ENCODE measurements at places on chromosomes 16 and 17. TPM values are rescaled to one million over a fixed set of nuclear protein-coding genes. Genes with fewer than 3 reads are reported as not detected.
A peak's percentile ranks its signal among the peaks of the same experiment; 100 is the strongest.

DNA sequence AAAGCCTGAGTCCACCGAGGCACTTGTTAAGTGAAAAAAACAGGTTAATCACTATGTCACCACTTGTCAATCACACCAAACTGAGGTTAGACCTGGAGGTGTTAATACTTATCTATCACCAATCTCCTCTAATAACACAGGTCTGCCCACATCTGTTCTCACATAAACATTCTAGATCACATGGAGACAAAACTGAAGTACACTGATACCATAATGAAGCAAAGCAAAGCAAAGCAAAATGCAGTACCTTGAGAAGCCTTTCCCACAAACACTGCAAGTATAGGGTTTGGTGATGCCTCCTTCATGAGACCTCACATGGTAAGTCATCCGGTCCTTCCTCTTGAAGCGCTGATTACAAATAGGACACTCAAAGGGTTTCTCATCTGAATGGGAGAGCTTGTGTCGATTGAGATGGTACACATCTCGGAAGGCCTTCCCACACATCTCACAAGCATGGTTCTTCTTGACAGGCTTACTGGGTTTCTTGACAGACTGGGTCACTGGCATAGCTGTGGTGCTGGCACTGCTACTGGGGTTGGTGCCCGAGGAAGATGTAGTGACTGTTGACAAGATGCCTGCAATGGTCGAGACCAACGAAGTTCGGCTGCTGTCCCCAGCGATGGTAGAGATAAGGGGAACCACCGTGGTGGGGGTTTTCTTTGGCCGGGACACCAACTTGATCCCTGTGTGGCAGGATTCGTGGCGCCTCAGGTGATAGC lies 5.4 kb downstream of the VEZF1 start:
- no peak overlapping the region for H3K4me3 ChIP-seq
- no peak for DNase-seq
- peaks cover 61% of the 10 kb centered on the region for H3K4me1 ChIP-seq
- H3K27me3 ChIP-seq: no peaks in the 10 kb centered on the region

DNA sequence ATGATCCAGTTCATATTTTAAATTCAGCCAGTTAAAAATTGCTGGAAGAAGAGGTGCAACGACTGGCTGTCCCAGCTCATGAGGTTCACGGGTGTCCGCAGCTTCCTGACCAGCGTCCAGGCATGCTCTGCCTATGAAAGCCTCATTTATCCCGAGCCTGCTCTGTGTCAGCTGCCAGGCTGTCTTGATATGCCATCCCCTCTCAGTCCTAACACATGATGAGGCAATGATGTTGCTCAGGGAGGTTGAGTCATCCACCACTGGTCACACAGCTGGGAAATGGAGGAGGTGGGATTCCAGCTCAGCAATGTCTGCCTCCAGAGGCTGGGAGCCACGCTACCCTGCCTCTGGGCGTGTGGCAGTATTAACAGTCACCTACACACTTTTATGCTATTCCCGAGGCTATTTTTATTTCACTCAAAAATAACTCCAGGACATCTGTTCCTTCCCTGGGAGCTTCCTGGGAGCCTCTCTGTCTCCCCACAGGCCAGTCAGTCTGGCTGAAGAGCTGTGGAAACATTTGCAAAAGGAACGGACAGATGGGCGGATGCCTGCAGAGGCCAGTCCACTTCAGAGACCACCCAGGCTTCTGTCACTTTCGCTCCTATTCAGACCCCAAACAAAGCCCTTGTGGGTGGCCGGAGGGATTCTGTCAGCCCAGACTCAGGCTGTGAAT lies 22.5 kb downstream of the RAB11FIP4 start:
- DNase-seq: no peak
- H3K4me3 ChIP-seq: no peak overlapping the region
- no peaks in the 10 kb centered on the region for H3K27me3 ChIP-seq
- no peak overlapping the region for H3K27ac ChIP-seq
- H3K4me1 ChIP-seq: no peaks in the 10 kb centered on the region

GRCh38 chr17:50498021-50498874 lies 10.0 kb upstream of the MYCBPAP start:
- DNase-seq: no peak
- no peak overlapping the region for H3K4me3 ChIP-seq
- H3K27me3 ChIP-seq: no peaks in the 10 kb centered on the region

GRCh38 chr17:46782250-46782953 lies 36.1 kb downstream of the WNT3 start:
- H3K36me3 ChIP-seq: no peaks in the 10 kb centered on the region
- DNase-seq: no peak
- H3K4me1 ChIP-seq: no peaks in the 10 kb centered on the region
- no peak overlapping the region for H3K4me3 ChIP-seq
- H3K27me3 ChIP-seq: no peaks in the 10 kb centered on the region

GRCh38 chr17:51765282-51766135 lies 393.0 kb downstream of the CA10 start:
- H3K4me3 ChIP-seq: no peak overlapping the region
- DNase-seq: no peak
- H3K4me1 ChIP-seq: no peaks in the 10 kb centered on the region
- no peaks in the 10 kb centered on the region for H3K27me3 ChIP-seq
- H3K36me3 ChIP-seq: no peaks in the 10 kb centered on the region

GRCh38 chr16:47965439-47965838 lies 190.4 kb downstream of the ABCC12 start:
- H3K4me3 ChIP-seq: no peak overlapping the region
- H3K4me1 ChIP-seq: no peaks in the 10 kb centered on the region
- H3K27me3 ChIP-seq: no peaks in the 10 kb centered on the region
- H3K36me3 ChIP-seq: no peaks in the 10 kb centered on the region

DNA sequence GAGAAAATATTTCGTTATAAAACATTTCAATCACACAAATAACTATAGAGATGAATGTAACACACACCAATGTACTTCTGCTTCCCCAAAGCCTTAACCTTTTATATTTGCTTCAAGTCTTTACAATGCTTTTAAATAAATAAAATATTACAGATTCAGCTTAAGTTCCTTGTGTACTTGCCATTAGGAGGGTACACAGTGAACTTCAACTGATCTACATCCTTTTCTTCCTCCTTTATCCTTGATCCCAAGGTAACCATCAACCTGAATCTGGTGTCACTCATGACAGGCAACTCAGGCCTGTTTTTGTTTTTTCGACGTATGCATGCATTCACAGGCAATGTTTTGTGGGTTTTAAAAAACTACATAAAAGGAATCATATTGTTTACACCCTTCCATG lies 9.3 kb upstream of the AKAP1 start:
- no peaks in the 10 kb centered on the region for H3K4me1 ChIP-seq
- H3K4me3 ChIP-seq: no peak overlapping the region
- H3K36me3 ChIP-seq: no peaks in the 10 kb centered on the region
- no peak overlapping the region for H3K27ac ChIP-seq
- H3K27me3 ChIP-seq: no peaks in the 10 kb centered on the region

PHAF1 gene
- total RNA-seq: 23.3 TPM

GRCh38 chr17:73760439-73760758 lies 116.2 kb upstream of the SDK2 start:
- no peaks in the 10 kb centered on the region for H3K27me3 ChIP-seq
- H3K27ac ChIP-seq: no peak overlapping the region
- H3K36me3 ChIP-seq: no peaks in the 10 kb centered on the region
- no peaks in the 10 kb centered on the region for H3K4me1 ChIP-seq
- no peak overlapping the region for H3K4me3 ChIP-seq
- DNase-seq: no peak

- no peaks in the 10 kb centered on the region for H3K36me3 ChIP-seq
- no peak overlapping the region for H3K27ac ChIP-seq
- no peaks in the 10 kb centered on the region for H3K27me3 ChIP-seq
- H3K4me1 ChIP-seq: peaks cover 29% of the 10 kb centered on the region
Observed at GRCh38 chr17:66403846-66404556, 101.6 kb downstream of the PRKCA start.

- peaks cover 42% of the 10 kb centered on the region for H3K4me1 ChIP-seq
- DNase-seq: no peak
- H3K27me3 ChIP-seq: no peaks in the 10 kb centered on the region
- H3K27ac ChIP-seq: peak overlapping the region; percentile 58
- no peak overlapping the region for H3K4me3 ChIP-seq
Observed at GRCh38 chr16:79839466-79840341, 239.2 kb upstream of the MAF start.

PRSS27 gene
- 61.6 TPM for total RNA-seq

- H3K4me3 ChIP-seq: no peak overlapping the region
- no peak overlapping the region for H3K27ac ChIP-seq
- H3K27me3 ChIP-seq: no peaks in the 10 kb centered on the region
- H3K4me1 ChIP-seq: peaks cover 30% of the 10 kb centered on the region
- H3K36me3 ChIP-seq: no peaks in the 10 kb centered on the region
Observed at GRCh38 chr16:4507588-4508345, 30.8 kb downstream of the CDIP1 start.

WSCD1 gene
- 2.0 TPM for total RNA-seq

DNA sequence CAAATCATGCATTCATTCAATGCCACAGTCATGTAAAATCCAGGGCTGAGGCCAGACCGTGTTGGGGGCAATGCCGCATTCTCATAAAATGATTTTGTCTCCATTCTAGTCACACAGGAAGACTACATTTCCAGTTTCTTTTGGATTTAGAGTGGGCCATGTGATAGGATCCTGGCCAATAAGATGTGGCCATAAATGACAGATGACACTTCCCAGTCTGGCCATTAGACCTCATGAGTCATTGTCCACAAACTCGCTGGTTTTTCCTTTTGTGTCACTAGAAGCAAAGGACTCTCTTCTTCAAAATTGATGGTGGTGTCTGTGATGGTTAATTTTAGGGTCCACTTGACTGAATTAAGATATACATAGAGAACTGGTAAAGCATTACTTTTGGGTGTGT lies 352.3 kb downstream of the UTP18 start:
- H3K36me3 ChIP-seq: no peaks in the 10 kb centered on the region
- no peak overlapping the region for H3K4me3 ChIP-seq
- H3K4me1 ChIP-seq: no peaks in the 10 kb centered on the region
- H3K27me3 ChIP-seq: no peaks in the 10 kb centered on the region
- no peak overlapping the region for H3K27ac ChIP-seq

GRCh38 chr16:65309354-65309753 lies 187.5 kb upstream of the CDH11 start:
- H3K4me3 ChIP-seq: no peak overlapping the region
- H3K27ac ChIP-seq: no peak overlapping the region
- DNase-seq: no peak
- peaks cover 7% of the 10 kb centered on the region for H3K4me1 ChIP-seq

- no peak for DNase-seq
- no peak overlapping the region for H3K27ac ChIP-seq
- no peaks in the 10 kb centered on the region for H3K27me3 ChIP-seq
- H3K4me1 ChIP-seq: no peaks in the 10 kb centered on the region
- no peaks in the 10 kb centered on the region for H3K36me3 ChIP-seq
- H3K4me3 ChIP-seq: no peak overlapping the region
Observed at GRCh38 chr16:35252356-35252936, 1793.0 kb downstream of the TP53TG3F start.

NPIPA8 gene
- total RNA-seq: not detected

ZPBP2 gene
- not detected for total RNA-seq

- no peak overlapping the region for H3K27ac ChIP-seq
- no peaks in the 10 kb centered on the region for H3K36me3 ChIP-seq
- H3K4me1 ChIP-seq: peaks cover 49% of the 10 kb centered on the region
- no peaks in the 10 kb centered on the region for H3K27me3 ChIP-seq
- H3K4me3 ChIP-seq: no peak overlapping the region
Observed at GRCh38 chr17:65589321-65589720, 27.9 kb upstream of the AXIN2 start.

DNA sequence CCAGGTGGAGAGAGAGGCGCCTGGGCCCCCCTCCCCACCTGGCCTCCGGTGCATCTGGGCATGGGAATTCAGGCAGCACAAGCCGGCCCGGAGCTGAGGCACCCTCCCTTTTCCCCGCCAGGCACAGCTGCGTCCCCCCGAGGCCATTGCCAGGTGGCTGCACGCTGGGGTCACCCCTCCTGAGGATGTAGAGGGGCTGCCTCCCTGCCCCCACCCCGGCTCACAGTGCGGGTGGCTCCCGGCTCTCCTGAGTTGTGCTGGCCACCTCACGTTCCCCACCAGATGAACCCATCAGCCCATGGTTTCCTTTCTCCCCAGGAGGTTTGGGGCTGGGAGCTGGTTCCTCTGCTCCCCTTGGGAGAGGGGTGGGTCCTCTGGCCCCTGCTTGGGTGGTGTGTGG lies 12.6 kb downstream of the CACNA1H start:
- H3K4me3 ChIP-seq: no peak overlapping the region
- no peak for DNase-seq
- H3K27ac ChIP-seq: no peak overlapping the region
- no peaks in the 10 kb centered on the region for H3K27me3 ChIP-seq
- no peaks in the 10 kb centered on the region for H3K36me3 ChIP-seq
- H3K4me1 ChIP-seq: peaks cover 12% of the 10 kb centered on the region

GRCh38 chr17:73194514-73195222 lies 1.8 kb downstream of the COG1 start:
- H3K4me1 ChIP-seq: peaks cover 19% of the 10 kb centered on the region
- no peaks in the 10 kb centered on the region for H3K27me3 ChIP-seq
- DNase-seq: no peak
- H3K4me3 ChIP-seq: no peak overlapping the region
- H3K27ac ChIP-seq: no peak overlapping the region

SLFN5 gene
- total RNA-seq: 27.7 TPM

DNA sequence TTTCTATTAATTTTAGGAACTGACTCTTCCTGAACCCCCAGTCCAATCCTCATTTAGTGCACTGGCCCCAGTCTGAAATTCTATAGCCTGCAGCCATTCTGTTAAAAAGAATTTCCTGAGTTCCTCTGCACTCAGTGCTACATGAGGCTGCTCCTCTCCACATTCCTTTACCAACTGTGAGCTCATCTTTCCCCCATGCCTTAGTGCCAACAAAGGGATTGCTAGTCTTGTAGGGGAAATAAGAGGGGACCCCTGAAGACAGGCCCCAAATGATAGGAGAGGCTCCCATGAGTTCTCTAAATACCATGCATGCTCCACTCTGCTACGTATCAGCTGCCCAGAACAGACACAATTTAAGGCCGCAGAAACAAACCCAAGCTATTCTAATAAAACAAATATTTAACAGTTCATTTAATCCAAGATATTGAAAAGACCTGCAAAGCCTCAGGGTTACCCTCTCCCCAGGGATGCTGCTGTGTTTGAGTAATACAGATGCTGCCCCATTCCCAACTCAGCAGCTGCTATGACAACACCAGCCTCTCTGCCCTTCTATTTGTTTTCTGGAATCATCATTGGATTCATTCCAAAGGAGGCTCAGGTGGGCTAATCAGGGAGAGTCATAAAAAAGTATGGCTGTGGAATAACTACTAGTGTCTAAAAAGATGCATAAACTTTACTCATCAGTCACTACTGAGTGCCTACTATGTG lies 228.5 kb downstream of the TOX3 start:
- no peak for DNase-seq
- no peaks in the 10 kb centered on the region for H3K36me3 ChIP-seq
- H3K4me3 ChIP-seq: no peak overlapping the region
- no peak overlapping the region for H3K27ac ChIP-seq
- H3K4me1 ChIP-seq: no peaks in the 10 kb centered on the region
- H3K27me3 ChIP-seq: no peaks in the 10 kb centered on the region

GRCh38 chr16:67155295-67156142 lies 4.2 kb downstream of the TRADD start:
- H3K27ac ChIP-seq: no peak overlapping the region
- no peaks in the 10 kb centered on the region for H3K27me3 ChIP-seq
- no peak for DNase-seq

GRCh38 chr16:85948138-85948509 lies 49.2 kb downstream of the IRF8 start:
- no peaks in the 10 kb centered on the region for H3K27me3 ChIP-seq
- H3K4me1 ChIP-seq: no peaks in the 10 kb centered on the region
- DNase-seq: no peak
- H3K36me3 ChIP-seq: no peaks in the 10 kb centered on the region
- no peak overlapping the region for H3K27ac ChIP-seq

Measured in vagina (tissue), 2 donors.